ENCODE measurements at places on chromosomes 6 and 20.

DNA sequence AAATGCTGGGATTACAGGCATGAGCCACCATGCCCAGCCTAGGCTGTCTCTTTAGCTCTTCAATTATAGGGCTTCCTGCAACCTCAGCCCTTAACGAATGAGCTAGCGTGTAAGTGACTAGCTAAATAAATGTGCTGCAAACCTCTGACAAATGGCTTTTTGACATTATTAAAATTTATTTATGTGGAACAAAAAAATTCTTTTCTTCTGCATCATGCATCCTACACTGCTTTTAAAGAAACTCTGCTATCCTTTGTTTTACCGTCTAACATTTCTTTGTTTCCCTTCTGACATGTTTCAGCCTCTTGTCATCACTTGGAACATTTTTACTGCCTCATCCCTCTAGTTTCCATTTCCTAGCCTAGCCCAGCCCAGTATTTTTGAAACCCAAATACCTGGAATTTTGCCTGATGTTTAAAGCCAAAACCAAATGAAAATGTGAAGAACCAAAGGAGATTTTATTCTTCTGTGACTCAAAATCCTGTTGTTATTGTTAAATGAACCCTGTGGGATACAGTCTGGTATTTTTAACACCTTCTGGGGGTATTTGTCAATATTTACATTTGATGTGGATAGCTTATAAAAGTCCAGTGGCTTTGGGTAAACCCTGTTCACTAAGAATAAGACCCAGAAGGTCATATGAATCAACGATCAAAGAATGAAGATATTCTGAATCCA lies 9.5 kb downstream of the NT5E start:
- DNase-seq, result no peak

GRCh38 chr20:10674684-10675449 lies 1.1 kb upstream of the JAG1 start:
- peak; percentile 11 for DNase-seq

DNA sequence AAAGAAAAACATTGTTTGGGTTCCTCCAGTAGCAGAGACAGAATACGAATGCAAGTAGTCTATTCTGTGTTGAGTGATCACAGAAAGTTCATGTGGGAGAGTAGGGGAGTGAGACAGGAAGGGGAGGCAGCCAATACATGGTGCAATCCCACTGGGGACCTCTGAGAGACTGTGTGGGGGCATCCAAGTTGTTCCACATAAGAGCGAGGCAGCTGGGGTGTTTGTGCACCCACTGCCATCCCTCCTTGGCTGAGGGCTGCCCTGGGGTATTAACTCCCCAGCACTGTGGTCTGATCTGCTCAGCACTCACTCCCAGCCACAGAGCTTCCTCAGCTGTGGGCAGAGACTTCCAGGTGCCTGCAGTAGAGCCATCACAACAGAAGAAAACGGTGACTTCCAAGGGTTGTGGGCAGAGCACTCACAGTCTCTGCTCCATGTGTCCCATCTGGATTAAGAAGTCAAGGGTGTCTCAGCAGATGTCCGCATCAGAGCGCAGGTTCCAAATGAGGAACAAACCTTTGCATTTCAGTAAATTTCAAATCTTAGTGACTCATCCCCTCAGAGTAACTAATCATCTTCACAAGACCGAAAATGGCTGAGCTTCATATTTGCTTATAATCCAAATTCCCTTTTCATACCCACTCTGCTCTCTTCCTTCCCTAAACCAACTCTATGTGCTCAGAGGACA lies 101.9 kb upstream of the NAA20 start:
- peak; percentile 5 for DNase-seq

- no peak for DNase-seq
Observed at GRCh38 chr6:119661628-119662027, 312.1 kb upstream of the MAN1A1 start.

DNA sequence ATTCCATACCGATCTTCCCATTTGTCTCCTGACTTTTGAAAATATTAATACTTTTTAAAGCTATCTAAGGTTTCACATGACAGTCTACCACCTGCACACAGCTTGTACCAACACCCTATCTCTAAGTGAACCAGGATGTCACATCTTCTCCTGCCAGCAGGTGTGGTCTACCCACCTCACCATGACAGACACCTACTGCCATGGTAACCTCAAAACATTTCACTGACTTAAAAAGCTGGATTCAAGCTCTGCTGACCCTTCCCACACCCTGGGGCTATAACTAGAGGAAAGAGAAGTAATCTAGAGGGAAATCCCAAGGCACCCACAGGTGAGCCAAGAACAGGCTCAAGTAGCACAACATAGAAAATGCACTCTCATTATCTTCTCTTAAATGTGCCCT lies 1.2 kb downstream of the SLC17A3 start:
- DNase-seq, result peak; percentile 69

- no peak for DNase-seq
Observed at GRCh38 chr20:51767867-51768758, at the start of gene ATP9A. Gene ATP9A (minus strand): TSS chr20:51768390. CDS start chr20:51768369, 21 bp downstream.

DNA sequence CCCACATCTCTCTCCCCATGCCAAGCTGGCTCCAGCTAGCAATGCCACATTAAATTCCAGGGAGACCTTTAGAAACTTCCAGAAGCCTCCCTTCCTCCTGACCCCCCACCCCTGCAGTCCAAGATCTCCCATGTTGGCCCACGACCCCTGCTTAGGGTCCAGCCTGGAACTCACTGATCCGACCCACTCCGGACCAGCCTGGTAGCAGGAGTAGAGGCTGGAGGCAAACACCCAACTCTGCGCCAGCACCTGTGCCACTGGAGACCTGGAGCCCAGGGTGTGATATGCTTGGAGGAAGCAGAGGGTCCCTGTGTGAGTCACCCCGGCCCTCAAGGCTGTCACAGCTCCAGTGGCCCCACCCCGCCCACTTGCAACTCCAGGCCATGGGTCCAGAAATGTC lies 3.3 kb upstream of the ULBP1 start:
- no peak for DNase-seq

GRCh38 chr6:5034328-5034727 lies 30.5 kb upstream of the RPP40 start:
- DNase-seq, result no peak

- DNase-seq, result peak; percentile 57
Observed at GRCh38 chr20:58447511-58448391, 58.7 kb downstream of the VAPB start.

DNA sequence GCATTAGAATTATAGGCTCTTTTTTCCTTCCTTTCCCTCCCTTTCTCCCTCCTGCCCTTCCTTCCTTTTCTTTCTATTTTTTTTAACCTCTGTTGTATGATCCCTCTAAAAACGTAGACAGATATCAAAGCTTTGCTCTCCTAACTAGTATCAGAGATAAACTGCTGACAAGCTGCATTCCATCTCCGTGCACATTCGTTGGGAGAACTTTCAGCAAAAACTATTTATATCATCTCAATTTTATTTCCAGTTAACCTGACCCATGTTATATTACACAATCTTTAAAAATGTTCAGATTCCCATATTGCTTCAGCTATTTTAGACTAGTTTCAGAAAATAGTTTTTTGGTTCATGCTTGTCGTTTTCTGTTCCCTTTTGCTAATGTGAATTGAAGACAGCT lies 47.3 kb downstream of the RNF217 start:
- DNase-seq, result no peak

- DNase-seq, result no peak
Observed at GRCh38 chr6:15444081-15444731, 198.3 kb downstream of the JARID2 start.

GRCh38 chr6:95091823-95092436 lies 485.4 kb upstream of the MANEA start:
- DNase-seq, result no peak

DNA sequence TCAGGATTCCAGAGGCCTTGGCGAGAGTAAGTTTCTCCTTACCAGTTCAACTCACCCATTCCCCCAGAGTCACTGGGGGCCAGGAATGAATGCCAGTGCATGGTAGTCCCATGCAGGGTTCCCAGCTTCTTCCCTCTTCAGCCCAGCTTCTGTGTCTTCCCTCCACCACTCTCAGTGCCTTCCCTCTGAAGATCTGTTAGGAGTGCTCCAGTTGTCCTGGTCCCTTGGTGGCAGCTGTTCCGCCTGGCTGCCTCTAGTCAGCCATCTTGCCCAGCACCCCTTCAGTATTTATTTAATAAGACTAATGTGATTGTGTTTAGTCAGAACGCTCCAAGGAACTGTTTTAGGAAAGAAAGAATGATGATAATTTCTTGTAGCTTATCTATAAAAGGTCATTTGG lies 23.1 kb downstream of the FIG4 start:
- no peak for DNase-seq

GRCh38 chr6:143844006-143844405 lies 868 bp downstream of the LTV1 start:
- DNase-seq, result peak; percentile 14

DNA sequence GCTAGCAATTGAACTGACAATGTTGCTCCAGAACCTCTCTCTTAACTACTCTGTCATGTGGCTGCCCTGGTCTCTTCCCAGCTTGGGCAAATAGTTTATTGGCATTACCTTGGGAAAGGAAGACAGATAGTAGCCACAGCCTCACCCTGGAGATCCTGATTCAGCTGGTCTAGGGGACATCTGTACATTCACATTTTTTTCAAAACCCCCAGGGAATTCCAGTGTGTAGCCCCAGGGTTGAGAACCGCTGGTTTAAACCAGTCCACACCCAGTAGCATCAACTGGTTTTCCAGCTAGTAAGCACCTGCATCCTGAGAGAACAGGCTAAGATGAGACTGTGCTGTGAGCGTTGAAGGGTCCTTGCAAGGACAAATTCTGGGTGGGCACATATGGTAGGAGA lies 9.6 kb downstream of the SCUBE3 start:
- no peak for DNase-seq

GRCh38 chr6:43865932-43866645 lies 96.1 kb downstream of the VEGFA start:
- no peak for DNase-seq

- no peak for DNase-seq
Observed at GRCh38 chr20:22462975-22463914, 121.1 kb downstream of the FOXA2 start.

DNA sequence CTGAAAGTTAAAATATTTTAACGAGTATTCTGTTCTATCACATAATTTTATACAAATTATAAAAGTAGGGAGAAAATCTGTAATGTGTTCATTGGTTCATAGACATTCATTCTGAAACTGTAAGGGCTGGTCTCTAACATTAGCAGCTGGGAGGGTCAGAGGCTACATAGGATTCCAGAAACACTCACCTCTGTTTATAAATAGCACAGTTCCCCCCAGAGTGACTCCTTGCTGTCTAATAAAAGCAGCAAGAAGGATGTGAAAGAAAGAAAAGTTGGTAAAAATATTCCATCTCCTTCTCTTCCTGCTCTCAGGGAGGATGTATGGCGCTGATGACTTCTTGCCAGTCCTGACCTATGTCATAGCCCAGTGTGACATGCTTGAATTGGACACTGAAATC lies 25.3 kb upstream of the NAA20 start:
- no peak for DNase-seq

GRCh38 chr6:66940003-66940402 lies 1233.0 kb upstream of the EYS start:
- DNase-seq, result no peak

- DNase-seq, result no peak
Observed at GRCh38 chr6:163836876-163837690, 422.6 kb downstream of the QKI start.

GRCh38 chr6:14270142-14270893 lies 152.7 kb downstream of the CD83 start:
- no peak for DNase-seq

DNA sequence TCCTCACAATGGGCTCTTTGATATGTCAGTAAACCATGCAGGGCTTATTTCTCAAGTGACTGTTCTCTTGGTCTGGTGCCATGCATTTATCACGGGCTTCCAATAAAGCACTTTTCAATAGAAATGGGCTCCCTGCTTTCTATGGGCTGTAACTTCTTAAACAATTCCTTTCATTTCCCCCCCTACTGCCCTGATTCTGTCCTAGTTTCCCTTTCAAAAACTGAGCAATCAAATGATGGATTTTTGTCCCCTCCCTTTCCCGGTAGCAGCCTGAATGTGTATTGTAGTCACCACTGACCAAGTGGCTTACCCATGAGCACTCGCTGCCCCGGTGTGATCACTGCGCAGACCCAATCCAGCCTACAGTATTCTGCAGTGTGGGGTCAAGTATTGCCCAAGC lies 13.9 kb downstream of the RPS10 start:
- DNase-seq, result no peak

- no peak for DNase-seq
Observed at GRCh38 chr6:1135726-1136414, 176.0 kb upstream of the FOXQ1 start.

GRCh38 chr6:109314313-109314712 lies 68.0 kb downstream of the CD164 start:
- no peak for DNase-seq

GRCh38 chr6:110188791-110189190 lies 8.6 kb downstream of the CDC40 start:
- no peak for DNase-seq

DNA sequence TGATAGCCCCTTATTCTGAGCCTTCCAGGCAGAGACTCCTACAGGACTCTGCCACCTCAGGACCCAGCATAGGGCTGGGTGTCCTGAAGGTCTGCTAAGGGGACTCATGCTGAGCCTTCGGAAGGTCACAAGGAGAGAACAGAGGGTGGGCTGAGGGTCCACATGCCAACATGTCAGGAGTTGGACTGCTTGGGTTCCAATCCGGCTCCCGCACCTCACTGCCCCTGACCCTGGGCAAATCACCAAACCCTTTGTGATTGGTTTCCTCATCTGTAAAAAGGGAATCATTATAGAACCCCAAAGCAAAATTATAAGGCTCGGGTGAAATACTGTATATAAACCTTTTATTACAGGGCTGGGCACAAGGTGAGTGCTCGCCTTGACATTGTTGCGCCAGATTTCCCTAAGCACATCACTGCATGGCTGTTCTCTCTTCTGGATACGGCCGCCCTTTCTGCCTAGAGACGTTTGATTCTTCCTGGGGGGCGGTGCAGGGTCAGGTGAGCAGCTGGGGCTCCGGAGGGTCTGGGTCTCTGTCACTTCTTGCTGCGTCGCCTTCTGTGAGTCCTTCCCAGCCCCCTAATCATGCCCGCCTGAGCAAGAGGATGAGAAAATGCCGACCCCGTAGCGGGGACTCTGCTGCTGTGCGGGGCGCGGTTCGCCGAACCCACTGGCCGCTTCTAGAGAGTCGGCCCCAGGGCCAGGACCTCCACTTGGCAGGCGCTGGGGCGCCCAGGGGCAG lies 90.5 kb upstream of the EPB41L1 start:
- no peak for DNase-seq

- no peak for DNase-seq
Observed at GRCh38 chr6:154337406-154338005, 19.1 kb downstream of the IPCEF1 start.

GRCh38 chr20:32326504-32326845 lies 31.7 kb upstream of the ASXL1 start:
- DNase-seq, result no peak

Measured in CD4-positive, alpha-beta T cell treated with Interleukin-21 for 1 hour (primary cell).